Small intestine (tissue), 16 donors: ENCODE measurements at places on chromosomes 11 and 22. TPM values are rescaled to one million over a fixed set of nuclear protein-coding genes. Genes with fewer than 3 reads are reported as not detected.
A peak's percentile ranks its signal among the peaks of the same experiment; 100 is the strongest.

DNA sequence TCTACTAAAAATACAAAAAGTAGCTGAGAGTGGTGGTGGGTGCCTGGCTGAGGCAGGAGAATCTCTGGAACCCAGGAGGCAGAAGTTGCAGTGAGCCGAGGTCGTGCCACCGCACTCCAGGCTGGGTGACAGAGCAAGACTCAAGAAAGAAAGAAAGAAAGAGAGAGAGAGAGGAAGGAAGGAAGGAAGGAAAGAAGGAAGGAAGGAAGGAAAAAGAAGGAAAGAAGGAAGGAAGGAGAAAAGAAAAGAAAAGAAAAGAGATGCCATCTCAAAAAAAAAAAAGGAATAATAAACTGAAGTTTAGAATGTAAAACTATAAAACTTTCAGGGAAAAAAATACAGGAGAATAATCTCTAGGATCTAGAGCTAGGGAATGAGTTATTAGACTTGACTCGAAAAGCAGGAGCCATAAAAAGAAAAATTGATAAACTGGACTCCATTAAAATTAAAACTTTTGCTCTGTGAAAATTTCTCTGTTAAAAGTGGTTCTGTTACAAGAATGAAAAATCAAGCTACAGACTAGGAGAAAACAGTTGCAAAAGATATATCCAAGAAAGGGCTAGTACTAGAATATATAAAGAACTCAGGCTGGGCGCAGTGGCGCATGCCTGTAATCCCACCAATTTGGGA is 13.4 kb upstream of the SEPTIN5 start:
- H3K36me3 ChIP-seq, result no peaks in the 10 kb centered on the region
- H3K4me3 ChIP-seq, result no peak overlapping the region
- no peak for DNase-seq
- H3K27me3 ChIP-seq, result peaks cover 2% of the 10 kb centered on the region

- no peak for DNase-seq
- H3K4me1 ChIP-seq, result no peaks in the 10 kb centered on the region
- no peak overlapping the region for H3K4me3 ChIP-seq
- H3K27ac ChIP-seq, result no peak overlapping the region
- H3K36me3 ChIP-seq, result no peaks in the 10 kb centered on the region
These were observed 430.0 kb downstream of the FAM181B start for GRCh38 chr11:82303671-82304070.

DNA sequence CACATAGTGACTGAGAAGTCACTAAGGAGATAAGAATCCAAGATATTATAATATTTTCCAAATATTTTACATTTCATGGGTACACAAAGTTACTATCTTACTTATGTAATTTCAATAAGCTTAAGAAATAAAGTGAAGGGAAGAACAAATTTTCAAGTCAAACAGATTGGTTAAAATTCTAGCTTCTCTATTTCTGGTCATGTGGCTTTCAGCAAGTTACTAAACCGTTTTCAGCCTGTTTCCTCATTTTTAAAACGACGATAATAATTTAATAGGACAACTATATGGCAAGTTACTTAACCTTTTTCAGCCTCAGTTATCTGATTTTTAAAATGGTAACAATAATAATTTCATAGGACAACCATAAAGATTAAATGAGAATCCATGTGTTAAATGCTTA is 15.6 kb downstream of the DCUN1D5 start:
- no peak overlapping the region for H3K27ac ChIP-seq
- no peaks in the 10 kb centered on the region for H3K27me3 ChIP-seq
- no peaks in the 10 kb centered on the region for H3K4me1 ChIP-seq
- no peak for DNase-seq
- H3K36me3 ChIP-seq, result no peaks in the 10 kb centered on the region
- no peak overlapping the region for H3K4me3 ChIP-seq

The BEST1 gene
- 3.5 TPM for polyA plus RNA-seq

GRCh38 chr11:68837583-68838571 is 3.8 kb downstream of the CPT1A start:
- H3K36me3 ChIP-seq, result peaks cover 28% of the 10 kb centered on the region
- peaks cover 24% of the 10 kb centered on the region for H3K4me1 ChIP-seq
- peak overlapping the region; percentile 86 for H3K27ac ChIP-seq
- DNase-seq, result no peak

DNA sequence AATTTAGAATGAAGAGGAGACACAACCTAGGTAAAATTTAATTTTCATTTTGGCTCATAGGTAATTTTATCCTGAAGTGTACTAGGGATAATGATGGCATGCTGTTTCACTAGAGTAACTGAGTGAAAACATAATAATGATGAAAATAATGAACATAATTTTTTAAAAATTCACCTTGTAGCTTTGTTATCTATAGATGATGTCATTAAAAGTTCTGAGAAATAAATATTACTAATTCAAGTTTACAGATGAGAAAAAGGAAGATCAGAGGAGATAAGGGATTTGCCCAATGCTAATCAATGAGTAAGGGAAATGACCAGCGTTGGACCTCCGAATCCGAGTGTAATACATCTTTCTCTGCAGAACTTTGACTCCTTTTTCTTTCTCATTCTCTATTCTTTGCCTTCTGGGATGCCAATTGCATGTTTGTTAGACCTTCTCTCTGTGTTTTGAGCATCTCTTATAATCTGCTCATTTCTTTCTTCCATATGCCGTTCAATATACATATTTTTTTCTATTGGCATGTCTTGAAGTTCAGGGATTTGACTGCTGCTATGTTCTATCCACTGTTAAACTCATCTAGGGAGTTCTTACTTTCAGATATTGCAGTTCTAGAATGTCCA is 186.5 kb downstream of the SNX19 start:
- H3K27ac ChIP-seq, result no peak overlapping the region
- peaks cover 3% of the 10 kb centered on the region for H3K4me1 ChIP-seq

The SPI1 gene
- 3.4 TPM for polyA plus RNA-seq

DNA sequence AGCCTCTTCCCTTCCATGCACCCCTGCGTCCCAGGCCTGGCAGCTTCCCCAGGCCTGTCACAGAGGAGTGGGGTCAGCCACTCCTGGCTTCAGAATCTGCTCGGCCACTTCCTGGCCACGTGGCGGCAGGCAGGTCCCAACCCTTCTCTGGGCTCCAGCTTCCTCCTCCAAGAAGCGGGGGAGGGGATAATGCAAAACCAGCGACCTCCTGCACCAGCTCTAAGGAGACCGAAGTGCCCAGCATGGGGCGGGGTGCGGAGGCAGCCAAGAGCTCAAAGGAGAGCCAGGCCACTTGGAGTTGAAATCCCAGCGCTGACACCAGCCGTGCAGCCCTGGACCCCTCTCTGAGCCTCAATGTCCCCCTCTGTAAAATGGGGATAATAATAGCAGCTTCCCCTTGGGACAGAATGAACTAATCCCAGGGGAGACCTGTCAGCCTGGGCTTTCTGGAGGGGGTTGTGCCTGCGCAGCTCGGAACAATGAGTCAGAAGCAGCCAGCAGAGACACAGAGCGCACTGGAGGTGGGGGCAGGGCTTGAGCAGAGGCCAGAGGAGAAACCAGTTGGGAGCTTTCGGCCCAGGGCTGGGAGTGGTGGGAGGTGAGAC is 22.8 kb upstream of the PICK1 start:
- H3K27ac ChIP-seq, result no peak overlapping the region
- no peaks in the 10 kb centered on the region for H3K27me3 ChIP-seq
- H3K4me1 ChIP-seq, result peaks cover 20% of the 10 kb centered on the region
- DNase-seq, result peak; percentile 35
- no peaks in the 10 kb centered on the region for H3K36me3 ChIP-seq

DNA sequence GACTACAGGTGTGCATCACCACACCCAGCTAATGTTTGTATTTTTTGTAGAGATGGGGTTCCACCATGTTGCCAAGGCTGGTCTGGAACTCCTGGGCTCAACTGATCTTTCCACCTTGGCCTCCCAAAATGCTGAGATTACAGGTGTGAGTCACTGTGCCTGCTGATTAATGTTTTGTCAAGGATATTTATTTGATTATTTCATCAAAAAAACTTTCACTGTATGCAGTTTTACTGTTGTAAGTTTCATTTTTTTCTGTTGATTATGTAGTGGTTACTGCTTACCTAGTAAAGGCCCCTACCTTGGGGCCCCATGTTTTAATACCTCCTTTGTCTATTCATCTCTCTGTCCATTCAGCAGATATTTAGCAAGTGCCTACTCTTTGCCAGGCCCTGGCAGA is 16.7 kb upstream of the FAM168A start:
- H3K4me3 ChIP-seq, result no peak overlapping the region
- H3K36me3 ChIP-seq, result no peaks in the 10 kb centered on the region

The KCNK4 gene
- not detected for polyA plus RNA-seq
